Keratinocyte (primary cell): ENCODE measurements at places on chromosomes 6 and 20.

- no peak for DNase-seq
Observed at GRCh38 chr6:49633541-49633940, 3.1 kb downstream of the RHAG start.

GRCh38 chr6:78436335-78436734 is 431.0 kb upstream of the IRAK1BP1 start:
- no peak for DNase-seq

DNA sequence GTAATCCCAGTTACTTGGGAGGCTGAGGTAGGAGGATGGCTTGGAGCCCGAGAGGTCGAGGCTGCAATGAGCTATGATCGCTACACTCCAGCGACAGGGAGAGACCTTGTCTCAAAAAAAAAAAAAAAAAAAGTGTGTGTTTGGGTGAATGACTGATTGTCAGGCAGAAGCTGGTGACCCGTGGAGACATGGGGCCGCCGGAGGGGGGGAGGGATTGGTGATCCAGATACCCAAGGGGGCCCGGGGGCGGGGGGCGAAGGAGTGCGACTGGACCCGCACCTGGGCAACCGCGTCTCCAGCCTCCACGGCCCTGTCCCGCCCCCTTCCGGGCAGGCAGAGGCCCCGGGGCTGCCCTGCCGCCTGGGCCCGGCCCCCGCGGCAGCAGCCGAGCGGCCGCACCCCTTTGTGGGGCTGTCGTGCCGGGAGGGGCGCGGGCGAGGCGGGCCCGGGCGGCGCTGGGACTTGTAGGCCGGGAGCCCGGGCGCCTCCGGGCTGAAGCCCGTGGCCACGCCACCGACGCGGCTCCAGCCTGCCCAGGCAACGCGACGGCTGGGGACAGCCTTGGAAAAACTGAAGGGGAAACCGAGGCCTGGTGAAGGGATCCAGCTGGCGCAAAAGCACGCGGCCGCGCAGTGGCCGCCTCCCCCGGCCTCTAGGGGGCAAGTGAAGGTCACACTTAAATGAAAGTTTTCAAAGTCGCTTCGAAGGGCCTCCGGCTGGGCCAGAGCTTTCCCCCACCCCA is 2.1 kb upstream of the RBM38 start:
- peak; percentile 17 for DNase-seq

DNA sequence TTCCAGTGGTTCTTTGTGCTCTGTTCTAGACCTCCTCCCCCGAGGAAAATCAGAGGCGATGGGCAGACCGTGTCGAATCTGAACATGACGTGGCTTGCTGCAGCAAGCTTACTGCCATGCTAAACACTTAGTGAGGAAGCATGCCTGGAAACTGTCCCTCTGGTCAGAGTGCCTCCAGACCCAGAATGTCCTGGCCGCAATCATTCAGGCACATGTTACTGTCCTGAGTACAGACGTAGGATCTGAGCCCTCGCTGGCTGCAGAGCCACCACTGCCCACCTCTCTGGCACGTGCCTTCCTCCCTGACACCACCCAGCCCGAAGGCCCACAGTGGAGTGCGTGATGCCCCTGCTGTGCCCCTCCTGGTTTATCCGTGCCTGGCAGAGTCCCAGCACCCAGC is 163.6 kb downstream of the SYNDIG1 start:
- DNase-seq: no peak

- DNase-seq: no peak
Observed at GRCh38 chr20:9912858-9913434, 74.1 kb upstream of the PAK5 start.

GRCh38 chr6:149395185-149395584 is 4.9 kb upstream of the SUMO4 start:
- DNase-seq: no peak

DNA sequence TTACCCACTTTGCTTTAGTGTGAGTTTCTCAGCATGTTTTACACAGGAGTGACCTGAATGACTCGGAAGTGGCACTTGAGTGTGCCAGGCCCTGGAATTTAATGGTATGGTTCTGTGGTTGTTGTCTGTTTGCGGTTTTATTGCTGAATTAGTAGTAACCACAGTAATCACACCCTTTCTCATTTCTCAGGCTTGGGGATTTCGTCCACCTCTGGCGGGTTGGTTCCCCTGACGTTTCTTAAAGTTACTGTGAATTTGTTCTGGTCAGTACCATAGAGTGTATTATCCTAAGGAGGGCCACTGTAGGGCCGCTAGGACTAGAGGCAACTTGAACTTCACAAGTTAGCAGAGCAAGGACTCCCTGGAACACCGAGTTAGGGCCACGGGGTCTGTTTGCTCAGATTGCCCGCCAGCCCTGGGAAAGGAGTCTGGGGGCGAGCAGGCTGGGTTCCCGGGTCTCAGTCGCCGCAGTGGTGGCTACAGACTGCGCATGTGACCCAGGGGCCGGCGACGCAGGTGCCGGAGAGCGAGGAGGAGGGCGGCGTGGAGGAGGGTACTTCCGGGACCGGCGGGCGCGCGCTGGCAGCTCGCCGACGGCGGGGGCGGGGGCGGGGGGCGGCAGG is 546 bp upstream of the KLHL32 start:
- DNase-seq: no peak

DNA sequence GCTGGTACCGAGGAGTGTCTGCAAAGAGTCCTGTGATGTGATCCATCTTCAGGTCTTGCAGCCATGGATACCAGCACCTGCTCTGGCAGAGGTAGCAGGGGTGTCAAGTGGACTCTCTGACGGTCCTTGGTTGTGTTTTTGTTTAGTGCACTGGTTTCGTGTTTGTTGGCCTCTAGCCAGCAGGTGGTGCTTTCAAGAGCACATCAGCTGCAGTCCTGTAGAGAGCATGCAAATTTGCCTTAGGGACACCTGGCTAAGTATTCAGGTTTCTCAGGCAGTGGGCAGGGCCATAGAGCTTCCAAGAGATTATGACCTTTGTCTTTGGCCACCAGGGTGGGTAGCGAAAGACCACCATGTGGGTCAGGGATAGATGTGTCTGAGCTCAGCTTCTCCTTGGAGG is 14.5 kb upstream of the RGS17 start:
- DNase-seq: no peak

GRCh38 chr20:62236766-62237513 is 1.4 kb upstream of the OSBPL2 start:
- no peak for DNase-seq

DNA sequence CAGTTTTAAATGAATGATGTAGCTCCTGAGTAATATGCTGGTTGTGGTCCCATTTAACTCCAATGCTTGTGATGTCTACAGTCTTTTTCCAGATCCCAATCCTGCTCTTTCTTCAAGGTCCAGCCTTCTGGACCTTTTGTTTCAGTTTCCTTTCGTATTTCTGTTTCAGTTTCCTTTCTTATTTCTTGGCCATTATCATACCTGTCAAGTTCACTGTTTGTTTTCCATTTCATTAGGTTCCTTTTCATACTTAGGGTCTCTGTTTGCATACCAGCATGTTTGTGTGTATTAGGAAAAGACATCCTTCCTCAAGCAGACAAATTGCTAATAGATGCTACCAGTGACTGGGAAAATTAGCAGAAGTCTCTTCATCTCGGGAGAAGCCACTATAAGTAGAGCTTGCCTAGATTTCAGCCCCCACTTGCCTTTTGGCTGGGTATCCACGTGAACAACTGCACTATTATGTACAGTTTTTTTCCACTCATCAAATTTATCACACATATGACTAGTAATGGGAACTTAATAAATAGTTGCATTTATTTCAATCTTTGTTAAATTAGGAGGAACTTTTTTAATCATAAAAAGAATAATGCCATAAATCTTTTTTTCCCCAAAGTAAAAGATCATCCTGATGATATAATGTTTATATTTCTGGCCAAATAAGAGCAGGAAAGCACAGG is 583.4 kb downstream of the BCKDHB start:
- no peak for DNase-seq

DNA sequence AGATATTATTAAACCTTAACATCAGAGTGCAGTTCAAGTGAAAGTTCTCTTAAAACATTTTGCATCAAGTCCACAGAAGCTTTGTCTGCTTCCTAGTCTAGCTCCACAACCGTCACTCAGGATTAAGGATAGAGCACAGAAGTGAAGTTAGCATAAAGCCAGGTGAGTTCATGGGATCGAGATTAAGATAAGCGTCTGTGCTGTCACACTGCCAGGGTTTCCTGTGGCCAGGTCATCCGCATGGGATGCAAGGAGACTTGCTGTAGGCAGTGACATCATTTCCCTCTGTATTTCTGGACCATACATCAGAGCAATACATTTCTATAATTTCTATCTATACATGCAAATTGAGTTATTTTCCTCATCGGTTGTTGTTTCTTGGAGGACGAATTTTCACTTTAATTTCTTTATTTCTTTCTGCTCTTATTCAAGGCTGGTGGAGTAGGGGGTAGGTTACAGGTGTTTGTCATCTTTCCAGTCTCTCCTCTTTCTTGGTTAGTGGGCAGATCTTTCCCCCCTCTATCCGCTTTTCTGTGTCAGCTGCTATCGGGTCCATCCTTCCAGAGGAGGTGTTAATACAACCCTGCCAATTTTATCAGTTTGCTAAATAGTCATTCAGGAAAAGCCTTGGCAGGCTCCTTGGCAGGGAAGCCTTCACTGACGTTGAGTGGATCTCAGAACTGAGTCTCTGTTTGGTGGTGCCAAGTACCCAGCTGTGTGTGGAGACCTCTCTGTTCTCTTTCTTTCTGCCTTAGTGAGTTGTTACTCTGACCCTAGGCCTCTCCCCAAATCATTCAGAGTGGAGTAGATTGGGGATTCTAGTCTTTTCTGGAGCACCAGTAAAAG is 307.6 kb upstream of the MAP3K7 start:
- DNase-seq: no peak

DNA sequence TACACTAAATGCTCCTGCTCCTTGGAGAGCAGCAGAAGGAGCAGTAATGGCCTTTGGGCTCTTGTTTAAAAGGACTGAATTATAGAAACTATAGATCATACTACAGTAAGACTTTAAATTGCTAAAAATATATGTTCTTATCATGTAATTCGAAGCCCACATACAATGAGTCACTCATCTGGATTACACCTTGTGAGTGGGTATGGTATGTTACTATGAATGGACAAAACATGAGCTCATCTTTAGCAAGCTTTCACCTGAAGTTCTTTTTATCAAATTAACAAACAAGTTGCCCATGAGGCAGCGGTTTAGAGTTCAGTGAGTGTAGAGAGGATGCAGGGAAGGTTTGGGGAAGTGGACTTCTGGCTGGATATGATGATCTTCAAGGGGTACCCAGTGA is 114.4 kb upstream of the CCN2 start:
- DNase-seq: peak; percentile 55

DNA sequence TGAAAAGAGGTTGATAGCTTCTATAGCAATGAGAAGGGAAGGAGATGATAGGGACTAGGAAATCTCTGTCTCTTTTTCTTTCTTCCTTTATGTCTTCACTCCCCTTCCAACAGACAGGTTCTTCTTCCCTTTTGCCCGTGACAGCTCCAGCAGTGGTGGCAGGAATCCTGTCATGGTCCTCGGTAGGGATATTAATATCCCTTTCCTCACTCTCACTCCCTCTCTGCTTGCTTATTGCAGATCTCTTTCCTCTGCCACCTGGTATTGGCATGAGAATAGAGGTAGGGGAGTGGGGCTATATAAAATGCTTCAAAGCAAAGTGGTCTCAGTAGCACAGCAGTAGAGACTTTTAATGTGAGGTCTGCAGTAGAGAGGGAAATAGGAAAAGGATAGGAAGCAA is 19.7 kb downstream of the RAD21L1 start:
- no peak for DNase-seq

DNA sequence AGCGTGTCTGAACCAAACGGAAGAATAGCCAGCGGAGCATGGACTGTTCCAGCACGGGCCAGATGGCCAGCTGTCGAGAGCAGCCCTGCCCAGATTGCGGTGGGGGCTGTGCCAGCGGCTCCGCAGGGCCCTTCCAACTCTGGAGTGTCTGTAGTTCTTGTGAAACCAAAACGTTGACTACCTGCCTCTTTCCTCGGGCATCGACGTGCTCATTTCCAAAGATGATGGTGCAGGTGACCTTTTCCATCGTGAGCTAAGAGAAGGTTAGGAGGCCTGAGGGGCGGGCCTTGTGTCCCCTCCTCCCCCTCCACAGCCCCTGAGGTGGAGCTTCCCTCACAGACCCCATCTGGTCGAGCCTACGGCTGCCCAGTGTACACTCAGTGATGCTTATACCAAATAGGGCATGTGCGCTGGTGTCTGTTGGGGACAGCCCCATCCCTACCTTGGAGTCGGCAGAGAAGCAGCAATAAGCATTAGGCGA is 12.9 kb upstream of the C20orf144 start:
- DNase-seq: no peak

- DNase-seq: no peak
Observed at GRCh38 chr6:44463728-44464450, 76.4 kb downstream of the CDC5L start.

DNA sequence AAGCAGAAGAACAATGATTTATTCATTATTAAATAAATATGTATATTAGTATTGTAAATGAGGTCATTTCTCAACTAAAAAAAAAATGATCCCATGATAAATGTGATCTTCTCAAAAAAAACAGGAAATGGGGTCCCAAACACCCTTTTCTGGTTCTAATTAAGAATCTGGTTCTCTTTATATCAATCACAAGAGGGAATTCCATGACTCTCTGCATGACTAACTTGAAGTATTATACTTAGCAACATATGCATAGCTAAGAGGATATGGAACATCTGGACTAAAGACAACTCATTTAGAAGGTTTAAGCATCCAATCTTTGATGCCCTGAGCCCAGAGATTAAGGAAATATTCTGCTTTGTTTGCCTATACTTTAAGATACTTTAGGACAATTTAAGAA is 89.7 kb upstream of the EMILIN3 start:
- DNase-seq: no peak

- DNase-seq: no peak
Observed at GRCh38 chr6:25788305-25788922, 33.9 kb downstream of the SLC17A4 start.

DNA sequence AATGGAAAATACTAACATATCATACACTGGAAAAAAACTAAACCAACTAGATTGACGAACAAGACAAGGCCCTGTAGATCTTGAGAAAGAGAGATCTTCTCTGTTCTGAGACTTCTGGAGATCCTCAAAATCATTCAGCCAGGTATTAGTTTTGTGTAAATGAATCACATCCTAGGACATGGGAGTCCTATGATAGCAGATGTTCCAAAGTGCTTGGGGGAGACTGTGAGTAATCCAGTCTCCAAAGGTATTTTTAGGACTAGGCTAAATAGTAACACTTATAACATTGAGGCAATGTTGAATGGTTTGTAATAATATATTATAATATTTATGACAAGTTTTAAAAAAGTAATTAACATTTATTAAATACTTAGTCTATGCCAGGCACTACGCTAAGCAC is 275.0 kb downstream of the BTBD9 start:
- DNase-seq: no peak

DNA sequence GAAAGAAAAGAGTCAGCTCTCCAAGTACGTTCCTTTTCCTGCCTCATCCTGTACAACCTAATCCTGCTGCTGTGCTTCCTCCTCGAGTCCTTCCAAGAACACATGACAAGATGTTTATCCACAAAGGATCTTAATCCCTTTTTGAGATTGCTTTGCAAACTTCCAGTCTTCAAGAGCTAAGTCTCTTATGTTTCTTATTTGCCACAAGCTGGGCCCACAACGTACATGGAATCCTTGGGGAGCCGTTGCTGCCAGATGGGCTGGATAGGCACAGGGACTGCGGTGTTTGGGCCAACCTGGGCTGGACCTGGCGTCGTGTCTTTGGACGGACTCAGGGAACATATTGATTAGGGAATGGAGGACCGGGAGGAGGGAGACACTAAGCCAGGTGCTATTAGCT is 79.7 kb upstream of the AFDN start:
- no peak for DNase-seq

GRCh38 chr6:167005350-167006159 is 6.4 kb downstream of the CEP43 start:
- no peak for DNase-seq

GRCh38 chr6:120826253-120826652 is 508.0 kb downstream of the TBC1D32 start:
- no peak for DNase-seq

GRCh38 chr6:138593124-138593877 is 94.0 kb upstream of the NHSL1 start:
- peak; percentile 76 for DNase-seq
